Suprapubic skin (tissue), 4 donors: ENCODE measurements at places on chromosomes 4 and X.

DNA sequence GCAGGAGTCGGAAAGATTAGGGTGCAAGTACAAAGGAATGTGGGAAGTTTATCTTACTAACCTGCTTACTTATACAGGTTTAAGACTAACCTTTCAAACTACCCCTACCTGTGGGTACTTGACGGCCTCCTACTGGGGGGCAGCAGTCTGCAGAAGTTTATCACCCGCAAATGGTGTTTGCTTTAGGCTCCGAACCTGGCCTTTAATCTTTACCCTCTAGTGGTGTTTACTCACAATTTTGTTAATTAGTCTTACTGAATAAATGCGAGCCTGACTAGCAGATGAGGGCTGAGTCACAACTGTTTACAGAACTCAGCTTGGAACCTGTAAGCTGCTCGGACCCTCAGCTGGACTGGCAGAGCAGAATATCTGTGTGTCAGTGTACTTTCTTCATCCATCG lies 204.2 kb upstream of the GPRIN3 start:
- no peak for DNase-seq

DNA sequence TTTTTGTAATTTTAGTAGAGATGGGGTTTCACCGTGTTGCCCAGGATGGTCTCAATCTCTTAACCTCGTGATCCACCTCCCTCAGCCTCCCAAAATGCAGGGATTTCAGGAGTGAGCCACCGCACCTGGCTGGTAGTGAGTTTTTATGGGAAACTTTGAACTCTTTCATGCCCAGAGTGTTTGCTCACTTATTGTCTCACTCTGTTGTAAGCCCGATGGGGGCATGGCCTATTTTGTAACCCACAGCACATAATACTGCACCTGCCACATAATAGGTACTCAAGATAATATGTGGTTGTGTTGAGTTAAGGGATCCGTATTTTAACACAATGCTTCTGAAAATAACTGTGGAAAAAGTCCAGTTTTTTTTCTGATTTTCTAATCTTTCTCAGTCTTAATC lies 109.6 kb upstream of the GIMD1 start:
- DNase-seq, result no peak

DNA sequence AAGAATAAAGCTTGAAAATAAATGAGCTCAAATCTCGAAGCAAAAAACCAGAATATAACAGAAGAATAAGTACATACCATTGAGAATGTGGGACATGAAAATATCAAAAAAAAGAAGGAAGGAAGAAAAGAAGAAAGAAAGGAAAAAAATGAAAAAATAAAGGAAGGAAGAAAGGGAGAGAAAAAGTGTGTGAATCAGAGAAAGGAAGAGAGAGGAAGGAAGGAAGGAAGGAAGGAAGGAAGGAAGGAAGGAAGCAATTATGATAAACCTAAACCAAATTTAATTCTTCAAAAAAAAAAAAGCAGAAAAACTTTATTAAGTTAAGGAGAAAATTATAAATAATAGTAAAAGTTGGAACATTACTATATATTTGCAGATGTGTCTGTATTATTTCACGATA lies 949.8 kb downstream of the NLGN4X start:
- no peak for DNase-seq

DNA sequence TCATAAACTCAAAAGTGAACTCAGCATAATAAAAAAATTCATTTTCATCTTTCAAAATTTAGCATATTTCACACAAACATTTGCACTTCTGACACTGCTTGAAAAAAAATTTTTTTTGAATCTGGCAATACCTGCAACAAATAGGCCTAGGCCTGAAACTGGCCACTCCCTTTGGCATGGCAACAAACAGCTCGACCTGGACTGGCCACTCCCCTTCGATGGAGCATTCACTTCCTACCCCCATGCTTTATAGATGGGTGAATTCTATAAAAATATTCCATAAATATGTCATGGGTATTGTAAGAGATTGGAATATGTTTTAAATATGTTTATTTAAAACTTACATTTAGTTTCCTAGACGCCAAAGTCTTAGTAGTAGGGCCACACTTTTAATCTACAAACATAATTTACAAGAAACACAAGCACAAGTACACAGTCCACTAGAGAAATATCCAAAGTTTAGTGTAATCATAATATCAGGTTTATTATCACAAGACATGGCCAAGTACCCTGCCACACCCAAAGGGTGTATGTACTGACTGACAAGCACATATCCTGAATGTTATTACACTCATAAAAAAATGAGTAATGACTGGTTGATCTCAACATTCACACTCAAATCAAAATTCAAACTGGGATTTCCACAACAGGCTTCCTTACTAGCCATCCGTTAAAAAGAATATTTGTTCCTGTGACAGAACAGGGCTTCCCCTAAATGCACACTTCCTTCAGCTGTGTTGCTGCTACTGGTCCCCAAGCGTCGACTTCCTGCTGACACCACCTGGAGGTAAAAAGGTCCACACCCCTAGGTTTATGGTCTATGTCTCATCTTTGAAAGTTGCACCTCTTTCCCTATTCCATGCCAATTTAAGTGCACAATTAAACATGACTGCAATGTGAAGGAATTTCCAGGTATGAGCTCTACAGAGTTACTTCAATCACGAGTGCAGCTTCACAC lies 271.5 kb downstream of the NR3C2 start:
- DNase-seq, result no peak

- no peak for DNase-seq
Observed at GRCh38 chr4:150781191-150781590, 199.2 kb downstream of the MAB21L2 start.

- no peak for DNase-seq
Observed at GRCh38 chrX:72366178-72366577, 60.5 kb upstream of the CITED1 start.

- DNase-seq, result no peak
Observed at GRCh38 chr4:40730091-40730679, 19.6 kb upstream of the NSUN7 start.

GRCh38 chrX:78517124-78517523 lies 142.0 kb downstream of the RTL3 start:
- DNase-seq, result no peak

DNA sequence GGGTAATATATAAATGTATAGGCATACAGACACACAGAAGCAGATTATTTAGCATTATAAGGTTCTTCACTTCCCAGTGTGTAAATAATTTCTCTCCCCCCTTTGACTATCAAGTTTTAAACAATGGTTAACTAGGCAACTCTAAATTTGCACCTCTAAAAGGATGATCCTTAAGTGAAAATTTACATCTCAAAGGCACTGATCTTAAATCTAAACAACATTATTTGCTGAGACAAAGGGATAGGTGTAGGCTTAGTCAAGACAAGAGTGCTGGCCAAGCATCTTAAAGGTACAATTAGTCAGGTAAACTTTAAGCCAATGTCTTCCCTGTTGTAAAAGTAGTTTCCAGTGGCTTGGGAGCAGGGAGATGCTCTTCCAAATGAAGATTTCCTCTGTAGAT lies 33.0 kb downstream of the NLRP2B start:
- DNase-seq, result no peak

GRCh38 chrX:79081895-79082512 lies 62.5 kb upstream of the GPR174 start:
- no peak for DNase-seq

DNA sequence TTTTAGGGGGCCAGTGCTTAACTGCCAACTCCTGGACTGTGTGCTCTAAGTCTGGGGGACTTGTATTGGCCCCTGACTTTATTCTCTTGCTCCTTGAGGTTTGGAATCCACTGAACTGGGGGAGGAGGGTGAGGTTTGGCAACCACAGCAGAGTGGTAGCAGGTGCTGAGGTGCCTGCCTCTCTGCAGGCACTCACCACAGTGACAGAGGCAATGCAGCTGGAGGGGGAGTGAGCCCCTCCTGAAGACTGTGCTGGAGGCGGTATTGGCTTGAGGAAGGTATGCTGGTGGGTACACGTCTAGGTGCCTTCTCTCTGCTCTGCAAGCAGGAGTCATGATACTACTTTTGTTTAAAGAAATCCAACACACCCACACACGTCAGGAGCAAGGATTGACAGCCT lies 24.6 kb downstream of the CFAP299 start:
- no peak for DNase-seq

DNA sequence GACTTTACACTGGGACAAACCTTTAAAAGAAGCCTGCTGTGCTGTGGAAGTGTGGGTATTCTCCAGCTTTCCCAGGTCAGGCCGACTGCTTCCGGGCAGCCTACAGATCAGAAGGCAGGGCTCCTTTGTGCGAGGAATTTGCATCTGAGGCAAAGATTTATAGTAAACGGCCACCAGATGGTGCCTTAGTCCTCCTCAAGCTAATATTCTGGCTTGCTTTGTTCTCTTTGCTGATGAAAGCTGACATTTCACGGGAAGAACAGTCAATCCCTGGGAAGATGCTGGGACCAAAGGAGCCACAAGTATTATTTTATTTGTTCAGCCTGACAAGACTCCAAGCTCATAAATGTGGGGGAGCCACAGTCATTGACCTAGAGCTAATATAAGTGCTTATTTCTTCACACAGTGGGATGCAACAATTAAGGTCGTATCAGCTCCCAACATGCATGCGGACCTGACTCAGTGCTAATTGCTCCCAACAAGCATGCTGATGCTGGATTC lies 120.7 kb upstream of the TRIM2 start:
- DNase-seq, result no peak

DNA sequence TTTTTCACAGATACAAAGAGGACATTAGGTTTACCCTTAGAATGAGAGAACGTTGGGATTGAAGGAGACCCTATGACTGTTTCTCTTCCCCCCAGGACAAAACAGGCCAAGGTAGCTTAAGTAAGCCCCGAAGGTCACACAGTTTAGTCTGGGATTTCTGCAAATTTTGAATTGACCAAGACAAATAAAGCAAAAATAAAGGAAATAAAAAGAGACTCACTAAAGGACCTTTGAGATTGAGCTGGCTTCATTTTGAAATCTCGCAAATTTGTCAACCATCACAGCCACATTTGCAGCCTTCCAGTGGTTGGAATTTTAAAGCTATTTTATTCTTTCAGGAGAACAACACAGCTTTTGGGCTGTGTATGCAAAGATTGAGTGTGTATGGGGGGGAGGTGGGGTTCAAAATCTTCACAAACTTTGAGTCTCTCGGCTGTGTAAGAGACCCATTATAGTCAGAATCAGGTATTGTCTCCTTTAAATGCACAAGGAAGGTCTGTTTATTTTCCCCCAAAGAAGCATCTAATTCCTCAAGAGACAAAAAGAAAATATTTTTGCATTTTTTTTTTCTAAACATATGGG lies 4.2 kb downstream of the TMSB4X start:
- no peak for DNase-seq

- DNase-seq, result no peak
Observed at GRCh38 chr4:152220201-152220666, 315.7 kb downstream of the FBXW7 start.

DNA sequence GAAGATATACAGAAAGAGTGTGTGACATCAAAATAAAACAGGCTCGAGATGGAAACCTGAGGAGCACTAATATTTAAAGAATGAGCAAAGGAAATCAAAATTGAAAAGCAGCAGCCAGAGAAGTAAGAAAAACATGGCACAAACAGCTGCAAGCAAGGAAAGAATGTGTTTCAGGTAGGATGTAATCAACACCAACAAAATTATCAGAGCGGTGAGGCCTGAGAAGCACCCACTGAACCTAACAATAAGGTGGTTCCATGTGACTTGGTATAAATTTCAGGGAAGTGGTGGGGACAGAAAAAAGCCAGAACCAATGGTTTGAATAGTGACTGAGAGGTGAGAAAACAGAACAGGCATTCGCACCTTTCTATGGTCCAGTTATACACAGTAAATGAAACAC lies 11.5 kb downstream of the SLC39A8 start:
- no peak for DNase-seq

DNA sequence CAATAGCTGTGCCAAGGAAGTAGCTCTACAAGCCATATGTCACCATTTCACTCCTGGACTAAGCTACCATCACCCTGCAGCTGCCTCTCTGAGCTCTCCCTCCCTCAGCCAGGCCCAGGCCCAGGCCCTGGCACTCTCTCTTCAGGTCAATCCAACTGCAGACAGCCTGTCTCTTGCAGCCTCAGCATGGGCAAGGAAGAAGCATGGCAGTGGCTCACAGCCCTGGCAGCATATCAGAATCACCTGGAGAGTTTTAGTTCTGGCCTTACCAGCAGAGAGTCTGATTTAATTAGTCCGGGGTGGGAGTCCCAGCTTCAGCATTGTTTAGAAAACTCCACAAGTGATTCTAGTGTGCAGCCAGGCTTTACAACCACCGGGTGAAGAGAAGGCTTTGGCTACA lies 31.5 kb downstream of the NALF2 start:
- no peak for DNase-seq

DNA sequence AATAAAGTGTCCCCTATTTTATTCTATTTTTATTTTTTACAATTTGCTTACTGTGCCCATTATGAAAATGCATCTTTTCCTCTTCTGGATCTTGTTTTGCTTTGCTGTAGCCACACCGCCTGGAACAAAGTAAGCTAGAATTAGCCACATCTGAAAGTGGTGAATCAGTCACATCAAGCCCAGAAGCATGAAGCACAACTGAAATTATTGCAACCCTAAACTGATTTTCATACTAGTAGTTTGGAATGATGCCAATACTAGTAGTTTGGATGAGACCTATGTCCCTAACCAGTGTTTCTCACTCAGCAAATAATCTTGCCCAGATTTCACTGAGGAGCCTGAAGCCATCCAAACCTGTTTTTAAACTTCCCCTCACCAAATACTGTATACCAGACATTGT lies 303.0 kb downstream of the EPHA5 start:
- no peak for DNase-seq

GRCh38 chrX:54746928-54747327 lies 51.1 kb downstream of the ITIH6 start:
- no peak for DNase-seq

DNA sequence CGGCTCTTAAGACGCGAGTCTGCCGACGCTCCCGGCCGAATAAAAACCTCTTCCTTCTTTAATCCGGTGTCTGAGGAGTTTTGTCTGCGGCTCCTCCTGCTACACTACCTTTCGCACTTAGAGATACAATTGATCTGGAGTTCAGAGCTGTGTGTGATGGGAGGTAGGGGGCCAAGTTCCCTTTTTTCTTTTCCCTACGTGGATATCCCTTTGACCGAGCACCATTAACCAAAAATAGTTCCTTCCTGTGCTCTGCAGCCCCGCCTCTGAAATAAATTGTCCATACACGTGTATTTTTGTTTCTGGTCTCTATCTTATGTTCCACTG lies 555 bp upstream of the PGM2 start:
- DNase-seq, result no peak

- DNase-seq, result no peak
Observed at GRCh38 chr4:27787195-27787594, 926.6 kb downstream of the STIM2 start.
